Right renal cortex interstitium (tissue), 3 donors: ENCODE measurements at places on chromosomes 12 and 14. TPM values are rescaled to one million over a fixed set of nuclear protein-coding genes. Genes with fewer than 3 reads are reported as not detected.

ERBB3 gene
- 90.7 TPM for polyA plus RNA-seq

USP44 gene
- 2.5 TPM for polyA plus RNA-seq

IRAK3 gene
- 3.2 TPM for polyA plus RNA-seq

GRCh38 chr12:65943388-65944137 lies 119.3 kb downstream of the HMGA2 start:
- DNase-seq: no peak

- DNase-seq: no peak
These were observed 145.4 kb upstream of the BMP4 start for GRCh38 chr14:54102051-54102456.

DNA sequence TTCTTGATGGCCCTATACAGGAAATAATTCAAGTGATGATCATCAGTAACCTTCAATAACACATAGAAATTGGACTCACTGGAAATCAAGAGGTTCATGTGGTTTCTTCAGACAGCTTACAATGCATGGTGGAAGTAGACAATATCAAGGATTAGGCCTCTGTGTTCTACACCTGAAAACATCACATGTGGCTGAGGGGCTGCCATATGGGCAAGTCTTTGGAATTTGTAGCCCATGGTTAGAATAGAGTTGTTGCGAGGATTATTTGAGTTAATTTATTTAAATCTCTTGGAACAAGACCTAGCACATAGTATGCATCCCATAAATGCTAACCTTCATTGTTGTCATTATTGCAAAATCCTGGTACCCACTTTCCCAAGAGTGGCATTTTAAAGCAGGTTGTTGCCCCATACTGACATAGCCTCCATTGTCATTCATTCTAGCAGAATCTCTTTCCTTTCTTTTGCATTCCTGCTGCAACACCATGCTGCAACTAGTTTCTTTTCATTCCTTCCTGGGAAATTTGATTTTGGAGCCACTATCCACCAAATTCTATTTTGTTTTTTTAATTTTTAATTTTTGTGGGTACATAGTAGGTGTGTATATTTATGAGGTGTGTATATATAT lies 352.7 kb upstream of the NAV3 start:
- DNase-seq: no peak

GRCh38 chr14:74893614-74894091 lies 11.9 kb downstream of the DLST start:
- no peak for DNase-seq
